AG09309 (cell line): ENCODE measurements at places on chromosomes 6 and 20.

DNA sequence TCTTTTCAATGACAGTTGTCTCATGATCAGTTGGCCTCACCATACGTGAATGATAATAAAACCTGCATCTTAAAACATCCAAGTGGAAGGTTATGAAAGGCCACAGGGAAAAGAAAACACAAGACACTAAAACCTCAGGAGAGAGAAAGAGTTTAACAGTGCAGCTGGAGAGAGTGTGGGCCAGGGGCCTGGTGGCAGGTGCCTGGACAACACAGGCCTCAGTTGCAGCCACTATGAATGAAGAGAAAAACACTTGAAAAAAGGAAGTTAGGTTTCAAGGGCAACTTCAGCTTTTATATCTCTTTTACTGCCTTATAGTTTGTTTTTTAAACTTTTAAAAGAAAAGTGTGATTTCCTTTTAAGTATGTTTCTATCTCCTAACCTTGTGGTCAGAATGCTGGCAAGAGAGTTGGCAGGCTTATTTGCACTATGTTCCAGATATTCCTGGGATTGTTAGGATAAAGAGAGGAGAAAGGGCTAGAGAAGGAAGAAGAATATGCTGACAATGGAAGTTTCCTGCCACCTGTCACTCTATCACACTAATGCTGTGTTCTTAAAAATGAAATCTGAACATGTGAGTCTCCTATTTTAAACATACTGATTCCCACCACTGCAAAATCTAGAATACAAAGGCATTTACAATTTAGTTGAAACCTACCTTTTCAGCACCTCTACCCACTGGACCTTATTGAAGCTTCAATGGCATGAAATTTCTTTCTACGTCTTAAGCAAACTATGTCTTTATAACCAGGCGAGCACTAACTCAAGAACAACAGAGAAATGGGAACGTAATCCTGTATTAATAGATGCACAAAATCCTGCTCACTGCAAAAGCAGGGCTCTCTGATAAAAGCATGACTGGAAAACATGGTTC is 222.4 kb downstream of the CD83 start:
- DNase-seq, result no peak

GRCh38 chr6:166361077-166361429 is 18.7 kb upstream of the SFT2D1 start:
- DNase-seq, result no peak

- DNase-seq, result no peak
Measured at GRCh38 chr6:167731216-167731615, 95.5 kb upstream of the AFDN start.

DNA sequence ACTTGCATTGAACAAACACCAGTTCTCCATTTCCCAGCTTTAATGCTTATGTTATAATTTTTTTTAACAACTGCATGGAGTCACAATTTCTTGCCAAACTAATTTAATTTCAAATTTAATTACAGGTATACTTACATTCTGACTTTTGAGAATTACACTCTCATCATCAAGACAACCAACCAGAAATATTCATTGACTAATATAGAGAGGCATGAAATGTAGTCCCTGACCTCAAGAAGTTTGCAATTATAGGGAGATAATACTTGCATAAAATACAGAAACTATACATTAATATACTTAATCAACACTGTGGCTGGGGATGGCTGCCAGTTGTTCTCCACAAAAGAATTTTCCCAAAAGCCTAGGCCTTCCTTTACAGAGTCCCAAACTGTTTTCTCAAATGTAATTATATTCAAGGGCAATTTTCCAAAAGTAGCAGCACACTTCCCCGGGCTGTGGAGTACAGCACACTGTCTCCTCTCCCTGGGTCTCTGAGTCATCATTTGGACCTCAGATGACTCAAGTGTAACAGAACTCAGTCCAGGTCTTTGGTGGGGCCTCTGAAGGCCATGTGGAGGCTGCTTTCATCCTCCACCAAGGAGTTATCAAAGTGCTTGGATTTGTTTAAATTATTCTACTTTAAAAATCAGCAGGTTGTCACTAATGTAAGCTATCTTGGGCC is 114.1 kb downstream of the KIF16B start:
- peak; percentile 51 for DNase-seq

DNA sequence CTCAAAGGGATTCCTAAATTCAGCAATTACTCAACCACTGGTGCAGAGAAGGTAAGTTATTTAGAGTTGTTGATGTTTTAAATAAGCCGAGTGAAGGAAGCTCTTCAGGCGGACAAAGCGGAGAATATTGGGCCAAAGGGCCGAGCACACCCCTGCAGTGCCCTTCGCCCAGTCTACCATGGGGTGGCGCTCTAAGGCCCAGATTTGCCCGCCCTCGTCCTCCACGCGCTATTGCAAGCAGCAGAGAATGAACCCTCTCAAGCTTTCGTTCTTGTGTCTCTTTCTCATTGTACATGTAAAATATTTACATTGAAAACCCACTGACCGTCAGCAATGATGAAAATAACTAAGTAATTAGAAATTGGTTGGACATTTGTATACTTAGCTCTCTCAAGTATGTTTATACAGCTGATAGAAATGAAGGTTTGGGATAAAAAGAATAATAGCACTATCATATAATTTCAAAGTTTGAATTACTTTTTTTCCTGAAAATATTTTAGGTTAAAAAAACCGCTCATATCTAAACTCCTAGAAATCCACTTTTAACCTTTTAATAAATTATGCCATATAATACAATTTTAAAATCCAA is 195.0 kb upstream of the CEP162 start:
- DNase-seq, result no peak

DNA sequence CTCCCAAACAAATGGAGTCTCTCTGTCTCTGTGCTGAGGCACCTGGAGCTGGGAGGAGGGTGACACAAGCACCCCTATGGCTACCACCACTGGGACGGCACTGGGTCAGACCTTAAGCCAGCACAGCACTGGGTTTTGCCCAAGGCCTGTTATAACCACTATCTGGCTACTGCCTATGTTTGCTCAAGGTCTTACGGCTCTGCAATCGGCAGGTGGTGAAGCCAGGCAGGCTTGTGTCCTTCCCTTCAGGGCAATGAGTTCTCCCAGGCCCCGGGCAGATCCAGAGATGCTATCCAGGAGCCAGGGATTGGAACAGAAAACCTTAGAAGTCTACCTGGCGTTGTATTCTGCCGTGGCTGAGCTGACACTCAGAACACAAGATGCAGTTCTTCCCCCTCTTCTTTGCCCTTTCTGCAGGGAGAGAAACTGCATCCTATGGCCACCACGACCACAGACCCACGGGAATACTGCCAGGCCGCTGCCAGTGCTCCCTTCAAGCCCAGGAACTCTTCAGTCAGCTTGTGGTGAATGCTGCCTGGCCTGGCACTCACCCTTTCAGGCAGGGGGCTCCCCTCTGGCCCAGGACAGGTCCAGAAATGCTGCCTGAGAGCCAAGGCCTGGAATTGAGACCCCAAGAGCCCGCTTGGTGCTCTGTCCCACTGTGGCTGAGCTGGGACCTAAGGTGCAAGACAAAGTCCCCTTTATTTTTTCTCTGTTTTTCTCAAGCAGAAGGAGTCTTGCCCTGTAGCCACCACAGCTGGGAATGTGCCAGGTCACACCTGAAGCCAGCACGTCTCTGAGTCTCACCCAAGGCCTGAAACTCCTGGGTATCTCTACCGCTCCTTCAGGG is 67.0 kb upstream of the FRMD1 start:
- no peak for DNase-seq

DNA sequence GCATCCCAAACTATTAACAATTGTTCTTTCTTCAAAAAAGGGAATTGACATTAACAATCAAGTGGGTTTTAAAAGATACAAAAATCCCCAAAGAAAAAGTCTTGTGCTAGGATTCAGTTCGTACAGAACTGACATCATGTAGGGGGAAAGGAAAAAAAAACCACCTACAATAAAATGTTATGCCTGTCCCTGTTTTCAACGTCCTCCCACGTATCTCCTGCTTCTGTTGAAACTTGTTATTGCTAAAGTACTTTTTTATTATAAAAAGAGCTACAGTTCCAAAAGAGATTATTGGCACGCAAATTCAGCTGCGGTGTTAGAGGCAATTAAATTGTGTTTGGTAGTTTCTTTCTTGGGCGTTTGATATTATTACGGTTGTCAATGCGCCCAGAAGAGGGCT is 102.8 kb upstream of the PHACTR1 start:
- no peak for DNase-seq

DNA sequence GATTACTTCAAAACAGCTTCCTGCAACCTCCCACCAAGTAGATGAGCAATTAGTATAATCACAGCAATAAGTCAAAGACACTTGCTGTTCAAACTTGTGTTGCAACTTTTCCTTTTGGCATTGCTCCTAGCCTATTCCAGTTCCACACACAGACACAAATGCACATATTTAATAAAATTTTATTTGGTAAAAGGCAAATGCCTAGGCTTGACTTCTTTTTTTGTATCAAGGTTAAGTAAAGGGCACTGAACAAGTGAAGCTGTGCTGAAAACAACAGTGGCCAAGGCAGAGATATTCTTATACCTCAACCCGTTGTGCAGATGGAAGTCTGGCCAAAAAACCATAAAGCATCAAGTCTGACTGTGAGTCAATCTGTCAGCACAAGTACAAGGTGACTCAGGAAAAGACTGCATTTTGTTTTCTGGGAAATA is 708.4 kb upstream of the CITED2 start:
- no peak for DNase-seq

DNA sequence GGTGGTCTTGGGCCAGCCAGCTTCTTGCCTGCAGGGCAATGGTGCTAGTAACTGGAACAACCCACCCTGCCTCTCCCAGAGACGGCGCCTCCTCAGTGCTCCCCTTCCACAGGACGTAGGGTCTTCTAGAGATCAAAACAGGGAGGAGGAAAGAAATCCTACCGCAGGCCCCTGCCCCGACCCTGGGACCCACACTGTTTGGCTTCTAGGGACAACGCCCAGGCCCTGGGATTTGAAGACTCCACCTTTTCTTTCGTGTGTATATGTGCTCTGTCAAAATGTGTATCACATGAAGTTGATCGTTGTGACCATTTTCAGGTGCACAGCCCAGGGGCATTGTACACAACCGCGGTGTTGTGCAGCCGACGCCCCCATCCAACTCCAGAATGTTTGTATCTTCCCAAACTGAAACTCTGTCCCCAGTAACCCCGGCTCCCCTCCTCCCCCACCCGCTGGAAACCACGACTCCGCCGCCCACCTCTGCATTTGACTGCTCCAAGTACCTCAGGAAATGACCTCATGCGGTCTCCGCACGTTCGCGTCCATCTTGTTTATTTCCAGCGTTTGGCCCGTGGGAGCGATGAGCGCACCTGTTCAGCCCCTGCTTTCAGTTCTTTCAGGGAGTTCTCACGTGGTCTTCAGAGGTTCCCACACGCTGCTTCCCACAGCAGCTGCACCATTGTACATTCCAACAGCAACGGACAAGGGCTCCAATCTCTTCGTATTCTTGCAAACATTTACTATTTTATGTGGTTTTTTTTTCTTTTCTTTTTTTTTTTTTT is 3.4 kb upstream of the BHLHE23 start:
- DNase-seq, result no peak

DNA sequence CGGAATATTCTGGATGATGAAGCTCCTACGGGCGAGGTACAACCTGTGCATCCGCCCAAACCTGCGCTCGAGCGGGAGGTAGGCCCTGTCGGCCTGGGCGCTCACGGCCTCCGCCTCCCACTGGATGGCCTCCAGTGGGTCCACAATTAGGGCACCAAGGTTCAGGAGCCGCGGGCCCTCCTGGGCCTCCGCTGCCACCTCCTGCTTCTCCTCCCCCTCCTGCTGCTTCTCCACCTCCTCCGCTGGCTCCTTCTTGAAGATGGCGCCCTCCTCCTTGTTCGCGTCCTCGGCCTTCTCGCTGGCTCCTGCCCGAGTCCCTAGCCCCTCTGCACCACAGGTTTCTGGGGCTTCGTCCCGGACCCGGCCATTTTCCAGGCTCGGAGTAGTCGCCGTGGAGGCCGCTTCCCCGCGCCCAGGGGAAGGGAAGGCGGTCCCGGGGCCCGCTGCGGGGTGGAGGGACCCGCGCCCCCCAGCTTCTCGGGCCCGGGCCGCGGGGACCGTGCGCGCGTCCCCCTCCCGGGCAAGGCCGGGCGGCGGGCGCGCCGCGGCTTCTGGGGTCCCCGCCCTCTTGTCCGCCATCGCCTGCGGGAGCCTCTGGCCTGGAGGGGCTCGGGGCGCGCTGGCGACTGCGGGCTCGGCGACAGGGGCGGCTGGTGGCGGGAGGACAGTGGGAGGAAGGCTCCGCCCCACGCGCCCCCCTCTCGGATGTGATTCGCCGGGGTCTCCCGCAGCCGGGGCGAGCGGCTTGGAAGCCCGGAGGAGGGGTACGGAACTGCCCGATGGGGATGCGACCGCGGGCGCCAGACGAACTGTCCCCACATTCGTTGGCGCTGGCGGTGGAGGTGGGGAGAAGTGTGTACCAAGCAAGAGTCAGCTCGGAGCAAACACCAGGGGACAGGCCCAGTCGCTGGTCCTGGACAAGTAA is 17.6 kb downstream of the PLAGL2 start:
- DNase-seq, result no peak

DNA sequence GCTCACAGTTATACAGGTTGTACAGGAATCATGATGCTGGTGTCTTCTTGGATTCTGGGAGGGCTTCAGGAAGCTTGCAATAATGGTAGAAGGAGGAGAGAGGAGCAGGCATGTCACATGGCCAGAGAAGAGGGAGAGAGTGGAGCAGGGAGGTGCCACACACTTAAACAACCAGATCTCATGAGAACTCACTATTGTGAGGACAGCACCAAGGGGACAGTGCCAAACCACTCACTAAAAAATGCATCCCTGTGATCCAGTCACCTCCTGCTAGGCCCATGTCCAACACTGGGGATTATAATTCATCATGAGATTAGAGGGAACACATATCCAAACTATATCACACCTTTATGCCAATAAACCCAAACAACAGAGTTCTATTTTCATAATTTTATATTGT is 67.2 kb downstream of the TRDN start:
- no peak for DNase-seq

DNA sequence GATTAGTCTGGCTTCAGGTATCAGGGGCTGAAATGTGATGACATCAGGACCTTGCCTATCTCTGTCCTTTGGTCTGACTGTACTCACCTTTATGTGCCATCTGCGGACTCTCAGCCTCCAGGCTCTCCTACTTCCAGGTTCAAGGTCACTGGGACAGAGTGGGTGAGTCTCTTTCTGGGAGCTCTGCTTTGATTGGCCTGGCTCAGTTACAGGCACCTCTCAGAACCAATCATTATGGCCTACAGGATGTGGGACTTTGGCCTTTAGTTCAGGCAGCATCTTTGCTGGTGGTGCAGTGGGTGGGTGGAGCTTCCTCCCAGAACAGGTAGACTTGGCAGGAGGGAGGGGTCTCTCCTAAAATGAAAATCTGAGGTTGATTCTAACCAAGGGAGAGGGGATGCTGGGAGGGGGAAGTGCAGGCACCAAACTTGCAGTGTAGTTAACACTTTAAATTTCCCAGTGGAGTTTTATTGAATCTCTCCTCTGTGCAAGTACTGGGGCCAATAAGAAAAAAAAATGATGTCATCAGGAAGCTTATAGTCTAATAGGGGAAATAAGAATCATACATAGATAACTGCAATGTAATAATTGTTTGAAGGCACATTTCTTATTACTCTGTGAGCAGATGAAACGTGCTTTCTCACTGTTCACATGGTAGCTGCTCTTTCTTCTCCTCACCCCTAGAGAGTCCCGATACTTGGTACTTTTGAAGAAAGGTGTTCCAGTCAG is 53.4 kb downstream of the SLC24A3 start:
- no peak for DNase-seq

GRCh38 chr20:17663040-17663399 is 19.0 kb downstream of the RRBP1 start:
- DNase-seq, result no peak

- DNase-seq, result peak; percentile 74
Measured at GRCh38 chr6:30154709-30155519, 6.1 kb downstream of the TRIM10 start.
